ENCODE measurements at places on chromosomes 1 and 21.

DNA sequence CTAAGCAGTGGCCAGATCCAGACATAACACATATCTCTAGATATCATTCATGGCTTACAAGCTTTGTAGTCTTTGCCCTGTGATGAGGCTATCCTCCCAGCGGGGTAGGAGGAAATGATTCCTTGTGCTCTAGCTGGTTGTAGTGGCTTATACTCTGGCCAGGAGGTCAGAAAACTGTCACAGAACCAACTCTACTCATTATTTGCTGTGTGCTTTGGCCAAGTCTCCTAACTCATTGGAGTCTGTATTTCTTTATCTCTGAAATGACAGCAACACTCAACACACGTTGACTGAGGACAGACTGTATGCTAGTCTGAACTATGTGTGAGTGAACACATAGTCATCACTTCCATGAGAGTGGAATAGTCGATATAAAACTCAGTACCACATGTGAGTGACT lies 116.7 kb upstream of the F3 start:
- DNase-seq: no peak

GRCh38 chr1:23592209-23592892 lies 33.0 kb upstream of the ID3 start:
- DNase-seq: no peak

DNA sequence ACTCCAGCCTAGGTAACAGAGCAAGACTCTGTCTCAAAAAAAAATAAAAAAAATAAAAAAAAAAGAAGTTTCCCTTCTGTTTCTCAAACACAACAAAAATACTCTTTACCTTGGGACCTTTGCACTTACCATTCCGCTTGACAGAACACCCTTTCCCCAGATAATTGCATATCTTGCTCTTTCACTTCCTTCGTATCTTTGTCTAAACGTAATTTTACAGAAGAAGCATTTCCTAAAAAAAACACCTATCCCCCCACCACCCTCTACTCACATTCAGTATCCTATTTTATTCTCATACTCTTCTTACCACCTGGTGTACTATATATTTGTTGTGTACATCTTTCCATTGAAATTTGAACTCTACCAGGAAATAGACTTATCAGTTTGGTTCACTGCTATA lies 32.7 kb downstream of the ASH1L start:
- DNase-seq: no peak

DNA sequence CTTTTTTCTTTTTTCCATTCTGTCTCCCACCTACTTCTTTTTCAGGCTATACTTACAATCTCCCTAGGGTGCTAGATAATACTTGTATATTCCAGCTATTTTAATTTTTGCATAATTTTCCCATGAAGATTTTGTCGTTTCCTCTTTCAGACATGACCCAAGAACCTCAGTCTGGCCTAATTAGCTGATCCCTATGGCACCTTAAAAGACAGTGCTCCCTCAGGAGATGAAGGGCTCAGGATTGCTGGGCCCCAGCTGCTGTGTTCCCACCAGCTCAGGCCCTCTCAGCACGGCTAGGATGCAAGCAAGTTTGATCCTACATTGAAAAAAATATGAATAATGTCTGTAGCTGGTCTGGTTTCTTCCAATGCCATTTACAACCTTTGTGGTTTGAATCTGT lies 55.0 kb upstream of the RGS5 start:
- DNase-seq: no peak

- DNase-seq: no peak
These were observed 1.4 kb downstream of the DVL1 start for GRCh38 chr1:1347663-1348419.

DNA sequence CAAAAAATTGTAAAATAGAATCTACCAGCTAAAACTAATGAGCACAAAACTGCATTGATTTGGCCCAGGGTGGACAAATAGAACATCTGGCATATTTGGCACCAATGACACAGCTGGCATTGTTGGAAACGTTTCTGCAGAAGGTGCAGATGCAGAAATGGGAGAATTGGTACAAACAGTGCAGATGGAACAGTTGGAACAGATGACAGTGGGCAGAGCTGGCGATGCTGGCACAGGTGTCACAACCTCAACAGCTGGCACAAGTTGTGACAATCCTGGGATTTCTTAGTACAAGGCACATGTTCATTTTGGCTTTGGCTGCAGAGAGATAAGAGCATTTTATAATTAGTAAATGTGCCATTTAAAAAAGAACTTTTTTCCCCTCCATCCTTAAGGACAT lies 91.1 kb upstream of the ZBTB18 start:
- DNase-seq: no peak
